Stimulated activated naive CD4-positive, alpha-beta T cell treated with Interleukin-2 at 50 U/mL for 16 hours (primary cell): ENCODE measurements at places on chromosomes 13 and 19.
A peak's percentile ranks its signal among the peaks of the same experiment; 100 is the strongest.

DNA sequence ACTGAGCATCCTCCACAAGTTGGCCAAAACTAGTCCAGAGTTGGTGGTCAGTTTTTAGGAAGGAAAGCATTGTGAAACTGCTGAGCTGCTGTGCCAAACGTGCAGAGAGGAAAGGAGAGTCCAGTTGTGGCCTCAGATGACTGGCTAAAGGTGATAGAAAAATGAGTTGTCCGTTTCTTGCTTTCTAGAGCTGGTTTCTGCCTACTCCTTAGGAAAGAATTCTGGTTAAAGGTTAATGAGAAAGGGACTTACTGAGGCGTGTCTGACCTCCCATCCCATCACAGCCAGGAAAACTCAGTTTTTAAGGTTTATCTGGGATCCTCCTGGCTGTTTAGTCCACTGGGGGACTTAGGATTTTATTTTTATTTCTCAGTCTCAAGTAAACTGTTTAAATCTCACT is 1186.3 kb downstream of the UQCRFS1 start:
- no peak for DNase-seq

- DNase-seq, result no peak
These were observed 118.3 kb downstream of the DNAJC15 start for GRCh38 chr13:43141685-43142084.

GRCh38 chr13:44106266-44107152 is 226.8 kb downstream of the LACC1 start:
- DNase-seq, result no peak

GRCh38 chr13:93262729-93263345 is 36.2 kb downstream of the GPC6 start:
- no peak for DNase-seq

- no peak for DNase-seq
These were observed 79.6 kb downstream of the TEX26 start for GRCh38 chr13:31011901-31012654.

GRCh38 chr13:71830323-71830722 is 36.7 kb downstream of the DACH1 start:
- DNase-seq, result no peak

GRCh38 chr13:29543230-29544215 is 52.0 kb downstream of the SLC7A1 start:
- peak; percentile 29 for DNase-seq

- no peak for DNase-seq
These were observed 140.7 kb downstream of the KCTD12 start for GRCh38 chr13:76745261-76746200.

DNA sequence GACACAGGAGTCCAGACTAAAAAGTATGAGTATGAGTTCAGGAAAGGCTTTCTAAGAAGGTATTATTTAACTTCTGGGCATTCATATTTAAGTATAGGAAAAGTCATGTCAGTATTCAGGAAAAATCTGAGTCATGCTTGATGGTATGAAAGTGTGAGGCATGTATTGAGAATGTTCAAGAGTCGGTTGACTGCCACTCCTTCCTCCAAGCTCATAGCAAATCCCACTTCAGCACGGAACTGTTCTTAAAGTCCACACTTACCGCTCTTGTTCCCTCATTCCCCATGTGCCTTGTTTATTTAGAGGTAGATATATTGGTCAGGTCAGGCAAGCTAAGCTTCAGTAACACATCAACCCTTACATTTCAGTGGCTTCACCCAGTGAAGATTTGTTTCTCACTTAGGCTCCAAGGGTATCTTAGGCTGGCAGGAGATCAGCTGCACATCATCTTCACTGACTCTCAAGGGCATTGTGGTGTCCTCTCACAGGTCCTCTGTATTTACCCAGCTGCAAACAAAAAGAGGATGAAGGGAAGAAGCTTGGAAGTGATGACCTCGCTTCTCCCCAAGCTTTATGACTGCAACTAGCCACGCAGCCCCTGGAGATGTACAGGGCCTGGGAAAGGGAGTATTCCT is 1189.2 kb downstream of the EFNB2 start:
- DNase-seq, result no peak

- no peak for DNase-seq
These were observed 290.4 kb downstream of the DACH1 start for GRCh38 chr13:71576571-71576970.

DNA sequence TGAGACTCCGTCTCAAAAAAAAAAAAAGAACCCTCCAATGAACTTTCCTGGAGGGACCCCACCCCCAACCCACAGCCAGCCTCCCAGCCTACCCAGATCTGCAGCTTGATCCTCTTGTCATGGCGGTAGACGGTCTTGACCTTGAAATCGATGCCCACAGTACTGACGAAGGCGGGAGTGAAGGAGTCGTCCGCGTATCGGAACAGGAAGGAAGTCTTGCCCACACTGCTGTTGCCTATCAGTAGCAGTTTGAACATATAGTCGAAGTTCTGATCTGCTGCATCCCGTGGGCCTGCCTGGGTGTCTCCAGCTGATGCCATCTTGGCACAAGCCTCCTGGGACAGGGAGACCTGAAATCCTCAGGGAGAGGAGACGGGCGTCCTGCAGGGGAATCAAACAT is 2.4 kb downstream of the RAB3D start:
- DNase-seq, result no peak

- DNase-seq, result no peak
These were observed 6.5 kb upstream of the LTBP4 start for GRCh38 chr19:40594657-40595091.

DNA sequence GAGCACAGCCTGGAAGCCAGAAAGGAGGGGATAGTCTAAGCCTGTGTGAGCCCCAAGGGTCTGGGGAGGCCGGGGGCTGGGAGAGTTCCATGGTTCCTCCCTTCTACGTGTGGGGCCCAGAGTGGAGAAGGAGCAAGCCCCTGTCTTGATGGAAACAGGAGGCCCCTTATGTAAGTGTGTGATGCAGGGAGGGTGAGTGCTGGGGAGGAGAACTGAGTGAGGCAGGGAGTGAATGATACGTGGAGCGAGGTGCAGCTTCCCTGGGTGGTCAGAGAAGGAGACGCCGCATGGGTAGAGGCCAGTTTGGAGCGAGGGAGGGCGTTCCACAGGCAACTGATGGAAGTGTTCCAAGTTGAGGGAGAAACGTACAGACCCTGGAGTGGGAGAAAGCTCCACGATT is 16.0 kb downstream of the MAG start:
- no peak for DNase-seq

DNA sequence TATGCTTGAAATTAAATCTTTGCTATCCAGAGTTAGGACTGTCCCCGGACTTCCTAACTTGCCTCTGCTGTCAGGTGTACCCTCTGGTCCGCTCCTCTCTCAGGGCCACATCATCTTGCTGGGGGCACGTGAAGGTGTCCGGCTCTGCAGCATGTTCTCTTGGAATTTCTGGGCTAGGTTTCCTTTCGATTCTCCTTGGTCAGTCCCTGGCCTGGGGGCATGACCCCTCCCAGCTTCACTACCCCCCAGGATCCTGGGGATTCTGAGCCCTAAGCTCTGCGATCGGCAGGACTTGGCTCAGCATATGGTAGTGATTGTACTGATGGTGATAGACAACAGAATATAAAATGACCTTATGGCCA is 5.1 kb upstream of the GPI start:
- no peak for DNase-seq

- no peak for DNase-seq
These were observed 87.8 kb downstream of the FNDC3A start for GRCh38 chr13:49063497-49063896.

DNA sequence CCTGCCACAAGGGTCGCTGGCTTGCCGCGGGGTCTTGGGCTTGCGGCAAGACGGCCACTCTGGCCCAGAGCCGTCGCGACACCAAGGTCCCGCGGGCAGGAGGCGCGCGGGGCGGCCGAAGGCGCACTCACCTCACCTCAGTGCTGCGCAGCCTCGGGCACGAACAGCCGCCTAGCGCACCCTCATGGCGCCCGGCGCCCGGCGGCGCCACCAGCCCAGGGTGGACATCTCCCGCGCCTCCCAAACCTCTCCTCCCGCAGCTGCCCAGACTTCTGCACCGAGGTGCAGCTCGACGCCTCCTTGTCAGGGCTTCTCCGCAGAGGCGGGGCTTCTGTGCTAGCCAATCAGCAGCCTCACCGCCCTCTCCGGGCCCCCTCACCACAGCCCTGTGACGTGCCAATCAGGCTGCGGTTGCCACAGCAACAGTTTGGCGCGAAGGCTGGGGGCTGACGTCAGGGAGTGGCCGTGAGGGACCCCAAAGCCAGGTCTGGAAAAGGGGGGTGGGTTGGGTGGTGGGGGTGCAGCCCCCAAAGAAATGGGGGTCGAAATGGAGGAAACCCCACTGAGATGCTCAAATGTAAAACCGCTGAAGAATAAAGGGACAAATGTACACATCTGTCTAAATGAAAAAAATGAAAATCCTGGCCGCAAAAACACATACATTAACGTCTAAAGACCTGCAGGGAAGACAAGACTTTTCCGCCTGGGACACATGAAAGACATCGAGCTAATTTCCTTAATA is at the start of the genes PEG3 and ZIM2:
TSS of gene PEG3 (minus strand) at position 276 of the 742 bp plus-strand sequence. CDS start 16,071 bp downstream, outside the sequence.
TSS of gene ZIM2 (minus strand) at position 276 of the 742 bp plus-strand sequence. CDS start 16,449 bp downstream, outside the sequence.
- DNase-seq, result no peak

GRCh38 chr13:50914848-50915247 is 5.3 kb downstream of the RNASEH2B start:
- DNase-seq, result no peak

- no peak for DNase-seq
These were observed 316.7 kb upstream of the KLHL1 start for GRCh38 chr13:70424928-70425327.

DNA sequence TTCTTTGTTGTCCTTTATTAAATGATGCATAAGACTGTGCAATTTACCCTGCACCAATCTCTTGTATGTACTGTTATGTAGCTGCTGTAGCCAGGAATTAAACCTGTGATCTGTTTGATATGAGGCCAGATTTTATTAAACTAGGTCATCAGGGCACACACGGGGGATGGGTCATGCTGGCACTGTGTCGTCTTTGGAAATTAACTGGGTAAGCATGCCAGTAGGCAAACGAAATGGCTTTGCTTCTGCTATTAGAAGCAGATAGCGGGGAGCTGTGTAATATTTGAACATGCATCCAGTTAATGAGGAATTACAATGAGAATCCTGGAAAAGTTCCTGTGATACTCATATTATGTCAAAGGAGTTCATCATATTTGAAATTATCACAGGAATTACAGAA is 23.5 kb downstream of the MTUS2 start:
- DNase-seq, result no peak

- DNase-seq, result no peak
These were observed 573.0 kb upstream of the SLITRK1 start for GRCh38 chr13:84455143-84455905.

GRCh38 chr13:27192973-27193372 is 21.4 kb upstream of the USP12 start:
- DNase-seq, result no peak

DNA sequence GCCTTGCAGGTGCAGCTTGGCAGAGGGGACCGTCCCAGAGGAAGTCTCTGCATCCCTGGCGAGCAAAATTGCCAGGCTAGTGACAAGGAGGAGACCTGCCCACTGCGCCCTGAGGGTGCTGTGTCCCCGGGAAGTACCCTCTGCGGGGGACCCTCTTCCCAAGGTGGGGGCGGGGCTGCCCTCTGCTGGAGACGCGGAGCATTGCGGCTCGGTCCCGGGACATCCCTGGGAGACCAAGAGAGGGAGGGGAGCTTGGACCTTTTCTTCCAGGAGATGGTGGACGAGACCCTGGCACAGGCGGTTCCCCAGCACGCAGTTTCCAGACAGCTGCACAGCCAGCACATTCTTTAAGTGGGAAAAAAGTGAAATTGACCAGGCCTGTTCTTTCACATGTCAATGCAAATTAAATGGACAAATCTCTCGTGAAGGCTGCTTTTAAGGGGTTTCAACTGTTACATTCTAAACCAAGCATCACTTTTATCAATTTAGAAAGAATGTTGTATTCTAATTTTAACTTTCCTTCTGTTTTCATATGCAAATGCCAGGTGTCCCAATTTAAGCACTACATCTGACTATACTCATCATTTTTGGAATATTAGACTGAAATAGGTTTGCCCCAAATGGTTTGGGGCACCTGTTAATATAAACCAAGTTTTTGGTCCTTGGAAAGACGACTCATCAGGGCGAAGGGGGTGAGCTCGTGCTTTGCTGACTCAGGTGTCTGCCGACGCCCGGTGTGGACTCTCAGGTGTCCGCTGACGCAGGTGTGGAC is 60.7 kb downstream of the MCF2L start:
- peak; percentile 10 for DNase-seq

DNA sequence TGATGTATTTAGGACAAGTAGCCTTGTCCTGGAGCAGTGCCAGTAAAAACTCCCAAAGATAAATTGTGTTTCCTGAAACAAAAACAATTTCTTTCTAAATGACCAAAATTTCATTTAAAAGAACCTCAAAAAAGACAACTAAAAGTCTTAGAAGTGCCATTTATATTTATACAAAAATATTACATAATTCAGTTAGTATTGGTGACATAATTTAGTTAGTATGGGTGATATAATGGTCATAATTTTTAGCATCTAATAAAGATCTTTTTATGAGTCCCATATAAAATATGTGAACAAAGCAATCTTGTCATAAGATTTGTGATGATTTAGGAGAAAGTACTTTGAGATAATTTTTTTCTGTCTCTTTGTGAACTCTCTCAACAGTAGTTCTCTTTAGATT is 76.0 kb downstream of the ELF1 start:
- no peak for DNase-seq

- no peak for DNase-seq
These were observed 376.4 kb downstream of the GPC6 start for GRCh38 chr13:93603043-93603442.

GRCh38 chr19:5205381-5205780 is 135.2 kb downstream of the PTPRS start:
- no peak for DNase-seq

- no peak for DNase-seq
These were observed 67.4 kb upstream of the EDNRB start for GRCh38 chr13:77985866-77986636.

GRCh38 chr19:50947123-50947522 is 5.7 kb downstream of the KLK5 start:
- DNase-seq, result no peak

GRCh38 chr19:54178581-54179261 is 5.8 kb upstream of the TMC4 start:
- no peak for DNase-seq

- no peak for DNase-seq
These were observed 8.0 kb downstream of the VSIG10L start for GRCh38 chr19:51333836-51334460.

DNA sequence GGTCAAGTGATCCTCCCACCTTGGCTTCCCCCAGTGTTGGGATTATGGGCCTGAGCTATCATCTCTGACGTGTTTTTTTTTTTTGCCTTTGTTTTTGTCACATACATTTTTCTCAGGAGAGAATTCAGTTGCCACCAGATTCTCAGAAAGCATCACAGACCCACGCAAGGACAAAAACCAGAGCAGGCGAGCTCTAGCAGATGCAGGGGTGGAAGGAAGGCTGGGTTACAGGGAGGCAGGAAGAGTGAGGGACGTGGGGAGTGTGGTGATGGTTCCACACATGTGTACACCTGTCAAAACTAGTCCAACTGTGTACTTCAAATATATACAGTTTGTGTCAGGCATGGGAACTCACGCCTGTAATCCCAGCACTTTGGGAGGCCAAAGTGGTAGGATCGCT is 4.3 kb downstream of the TMEM161A start:
- DNase-seq, result no peak

GRCh38 chr19:30686176-30686820 is 314.1 kb downstream of the ZNF536 start:
- DNase-seq, result no peak
